A172 (cell line): ENCODE measurements at places on chromosomes 3 and 15. TPM values are rescaled to one million over a fixed set of nuclear protein-coding genes. Genes with fewer than 3 reads are reported as not detected.

The SCAANT1 gene
- total RNA-seq, result not detected in 2 replicates

The SEMA3G gene
- 0.05 and 0.07 TPM in 2 replicates for total RNA-seq

The ACKR2 gene
- total RNA-seq, result not detected in 2 replicates

The GRK7 gene
- not detected in 2 replicates for total RNA-seq

The CPA3 gene
- not detected in 2 replicates for total RNA-seq

The ZMYND10 gene
- 0.09 and 0.62 TPM in 2 replicates for total RNA-seq

The SH2D7 gene
- not detected in 2 replicates for total RNA-seq

DNA sequence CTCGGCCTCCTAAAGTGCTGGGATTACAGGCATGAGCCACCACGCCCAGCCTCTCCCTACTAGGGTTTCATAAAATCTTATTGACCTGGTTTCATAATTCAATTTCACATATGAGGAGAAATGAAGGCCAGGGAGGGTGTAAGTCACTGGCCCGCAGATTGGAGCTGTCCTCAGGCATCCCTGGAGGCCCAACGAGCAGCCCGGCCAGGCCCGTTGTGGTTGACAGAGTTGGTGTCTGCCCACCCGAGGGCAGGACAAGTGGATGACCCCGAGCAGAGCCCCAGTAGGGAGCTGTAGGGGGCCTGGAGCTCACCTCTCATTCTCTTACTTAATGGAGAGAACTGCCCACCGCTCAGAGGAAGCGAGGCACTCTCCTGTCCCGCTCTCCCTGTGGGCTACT is 78.9 kb downstream of the CPN2 start:
- no peak for DNase-seq

- DNase-seq, result no peak
Observed at GRCh38 chr3:136992115-136992514, 34.3 kb downstream of the IL20RB start.

DNA sequence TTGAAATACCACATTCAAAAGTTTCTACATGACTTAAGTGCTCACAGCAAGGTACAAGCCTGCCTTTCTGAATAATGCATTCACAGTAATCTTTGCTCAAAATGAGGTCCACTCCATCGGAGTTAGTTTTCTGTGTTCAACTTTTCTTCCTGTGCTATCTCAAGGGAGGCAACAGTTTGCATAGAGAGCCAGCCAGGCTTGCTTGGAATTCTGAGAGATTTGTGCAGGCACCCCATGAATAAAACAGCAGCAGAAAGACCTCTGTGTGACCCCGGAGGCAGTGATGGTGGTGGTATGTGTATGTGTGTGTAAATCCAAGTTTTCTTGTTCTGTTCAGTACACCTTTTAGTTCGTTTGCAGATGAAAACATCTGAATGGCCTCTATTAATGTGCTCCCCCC is 124.0 kb downstream of the ADAMTS9 start:
- DNase-seq, result no peak

- peak; percentile 66 for DNase-seq
Observed at GRCh38 chr15:39118510-39118909, 462.4 kb upstream of the THBS1 start.

GRCh38 chr3:196695849-196696226 is 16.2 kb downstream of the CEP19 start:
- no peak for DNase-seq

- peak; percentile 11 for DNase-seq
Observed at GRCh38 chr3:177378168-177378567, 180.9 kb upstream of the TBL1XR1 start.

GRCh38 chr3:155102329-155102728 is 22.2 kb downstream of the MME start:
- peak; percentile 49 for DNase-seq

- no peak for DNase-seq
Observed at GRCh38 chr3:17820275-17820674, 77.8 kb upstream of the TBC1D5 start.

- no peak for DNase-seq
Observed at GRCh38 chr3:105413343-105413887, 46.7 kb downstream of the ALCAM start.

GRCh38 chr3:19347671-19348070 is 199.4 kb downstream of the KCNH8 start:
- no peak for DNase-seq

- no peak for DNase-seq
Observed at GRCh38 chr3:24222165-24222805, 272.4 kb downstream of the THRB start.

- no peak for DNase-seq
Observed at GRCh38 chr15:85716261-85716660, 78.5 kb downstream of the KLHL25 start.

DNA sequence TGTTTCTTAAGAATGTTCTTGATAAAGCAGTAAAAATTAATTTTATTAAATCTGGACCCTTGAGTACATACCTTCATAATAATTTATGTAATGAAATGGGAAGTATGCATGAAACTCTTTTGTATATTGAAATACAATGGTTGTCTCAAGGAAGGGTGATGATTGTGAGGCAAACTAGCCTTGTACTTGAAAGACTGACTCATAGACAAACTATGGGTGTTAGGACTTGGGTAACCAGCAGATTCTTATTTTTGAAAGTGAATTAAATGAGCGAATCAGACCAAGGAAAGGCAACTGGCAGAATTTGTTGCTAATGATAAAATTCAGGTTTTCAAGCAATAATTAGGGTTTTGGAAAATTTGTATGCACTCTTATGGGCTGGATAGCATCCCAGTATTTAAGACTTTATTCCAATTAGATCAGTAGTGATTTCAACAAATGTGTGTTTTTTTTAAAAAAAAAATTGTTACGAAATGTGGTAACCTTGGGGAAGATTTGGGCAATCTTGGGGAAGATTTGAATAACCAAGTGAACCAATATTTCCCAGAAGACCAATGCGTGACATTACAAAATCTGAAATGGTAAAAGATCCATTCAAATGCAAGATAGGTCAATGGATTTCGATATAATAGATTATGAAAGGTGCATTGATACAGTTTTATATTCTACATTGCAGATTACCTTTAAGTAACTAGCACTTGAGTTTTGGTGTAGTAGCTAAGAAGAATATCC is 42.0 kb downstream of the ATP2C1 start:
- peak; percentile 16 for DNase-seq

DNA sequence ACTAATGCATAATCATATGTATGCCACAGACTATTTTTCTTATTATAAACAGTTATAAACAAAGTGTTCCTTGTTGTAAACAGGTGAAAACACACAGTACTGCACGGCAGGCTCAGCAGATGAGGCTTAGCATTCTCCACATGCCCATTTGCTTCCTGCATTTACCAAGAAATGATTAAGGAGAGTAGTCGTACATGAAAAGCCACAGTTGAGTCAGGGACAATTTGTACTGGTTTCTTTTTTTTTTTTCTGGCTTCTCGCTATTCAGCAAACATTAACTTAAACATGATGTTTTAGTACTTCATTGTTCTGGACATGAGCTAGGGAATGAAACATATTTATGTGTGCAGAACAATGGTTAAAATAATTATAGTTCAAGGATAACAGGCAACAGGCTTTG is 63.4 kb downstream of the GHSR start:
- no peak for DNase-seq

DNA sequence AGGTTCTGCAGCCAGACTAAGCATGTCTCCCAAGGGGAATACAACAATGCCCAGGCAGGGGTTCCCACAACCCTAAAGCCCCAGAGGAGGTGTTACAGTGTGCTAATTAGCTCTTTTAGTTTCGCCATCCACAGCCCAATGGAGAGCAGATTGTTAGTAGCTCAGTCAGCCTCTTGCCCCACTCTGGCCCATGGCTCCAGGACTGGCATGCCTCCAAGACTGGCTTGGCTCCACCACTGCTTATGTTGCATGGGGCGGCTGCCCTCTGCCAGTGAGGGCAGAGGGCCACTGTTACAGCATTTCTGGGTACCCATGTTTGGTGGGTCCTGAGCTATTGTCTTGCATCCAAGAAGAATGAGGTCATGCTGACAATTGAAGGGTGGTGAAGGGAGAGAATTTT is 231.1 kb upstream of the MDFIC2 start:
- no peak for DNase-seq

DNA sequence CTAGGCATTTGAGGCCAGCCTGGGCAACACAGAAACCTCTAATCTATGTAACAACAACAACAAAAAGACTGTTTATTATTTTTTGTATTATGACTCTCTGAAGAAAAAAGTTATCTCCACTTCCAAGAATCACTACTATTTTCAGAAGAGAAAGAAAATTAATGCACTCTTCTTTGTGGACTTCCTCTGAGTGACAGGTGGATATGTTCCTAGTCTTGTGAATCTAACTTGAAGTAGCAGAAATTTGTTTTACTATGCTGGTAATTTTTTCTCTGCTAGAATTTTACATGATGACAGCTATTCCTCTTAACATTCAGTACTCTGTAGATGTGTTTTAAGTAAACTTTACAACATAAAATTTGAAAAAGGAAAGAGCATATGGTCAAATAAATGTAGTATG is 16.7 kb downstream of the DYNC1LI1 start:
- DNase-seq, result no peak

- DNase-seq, result no peak
Observed at GRCh38 chr3:61724183-61724582, 162.8 kb downstream of the PTPRG start.

GRCh38 chr3:115823083-115823482 is 199.8 kb downstream of the GAP43 start:
- DNase-seq, result no peak

DNA sequence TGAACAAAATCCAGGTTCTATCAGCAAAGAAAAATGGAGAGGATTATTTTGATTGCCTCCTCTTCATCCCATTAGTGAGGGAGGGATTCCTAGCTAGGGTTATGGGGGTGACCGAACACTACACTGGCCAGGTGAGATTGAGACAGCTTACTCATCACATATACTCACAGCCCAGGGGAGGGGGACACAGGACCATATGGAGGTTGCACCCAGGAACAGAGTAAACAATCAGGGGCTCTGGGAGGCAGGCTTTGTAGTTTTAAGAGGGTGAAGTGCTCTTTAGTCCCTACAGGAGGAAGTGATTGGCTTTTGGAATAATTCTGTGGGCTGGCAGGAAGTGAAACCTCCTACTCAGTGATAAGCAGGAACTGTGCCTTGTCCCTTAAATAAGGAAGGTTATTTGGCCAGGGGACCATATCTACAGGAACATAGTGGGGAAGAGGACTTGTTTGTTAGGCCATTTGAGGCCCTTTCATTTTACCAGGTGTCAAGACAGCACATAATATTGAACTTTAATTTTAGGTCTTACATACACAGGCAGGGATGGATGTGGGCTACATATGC is 17.5 kb upstream of the KCTD6 start:
- no peak for DNase-seq
